Stimulated activated CD8-positive, alpha-beta memory T cell treated with anti-CD3 and anti-CD28 coated beads, Interleukin-4, amount 100 ng/mL, for 1 hour (primary cell): ENCODE measurements at places on chromosomes 11 and 22.

- DNase-seq, result no peak
Measured at GRCh38 chr11:7512525-7513233, 1.1 kb upstream of the PPFIBP2 start.

DNA sequence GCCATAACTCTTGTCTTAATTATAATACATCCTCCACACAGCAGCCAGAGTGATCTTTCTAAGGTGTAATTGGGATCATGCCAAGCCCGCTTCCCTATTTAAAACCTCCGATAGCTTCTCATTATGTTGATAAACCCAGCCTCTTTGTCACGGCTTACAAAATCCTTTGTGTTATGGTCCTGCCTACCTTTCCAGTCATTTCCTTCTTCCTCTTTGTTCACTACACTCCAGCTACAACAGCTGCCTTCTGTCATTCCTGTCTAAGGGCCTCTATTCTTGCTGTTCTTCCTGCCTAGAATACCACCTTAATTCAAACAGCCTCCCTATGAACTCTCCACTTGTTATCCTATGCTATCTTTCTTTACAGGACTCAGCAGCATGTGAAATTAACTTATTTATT is 70.6 kb upstream of the CAPRIN1 start:
- no peak for DNase-seq

DNA sequence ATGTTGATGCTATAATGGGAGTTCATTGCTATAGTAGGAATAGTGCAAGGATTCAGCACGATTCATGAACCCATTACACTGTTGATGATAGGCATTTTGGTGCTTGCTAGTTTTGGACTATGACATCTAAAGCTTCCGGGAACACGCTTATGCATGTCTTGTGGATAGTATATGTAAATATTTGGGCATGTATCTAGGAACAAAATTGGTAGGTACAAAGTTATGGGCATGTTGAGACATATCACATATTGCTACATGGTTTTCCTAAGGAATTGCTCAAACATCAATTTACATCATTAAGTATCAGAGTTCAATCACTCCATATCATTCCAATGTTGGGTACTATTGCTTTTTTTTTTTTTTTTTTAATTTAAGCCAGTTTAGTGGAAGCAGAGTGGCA is 1103.2 kb downstream of the TBC1D22A start:
- no peak for DNase-seq

DNA sequence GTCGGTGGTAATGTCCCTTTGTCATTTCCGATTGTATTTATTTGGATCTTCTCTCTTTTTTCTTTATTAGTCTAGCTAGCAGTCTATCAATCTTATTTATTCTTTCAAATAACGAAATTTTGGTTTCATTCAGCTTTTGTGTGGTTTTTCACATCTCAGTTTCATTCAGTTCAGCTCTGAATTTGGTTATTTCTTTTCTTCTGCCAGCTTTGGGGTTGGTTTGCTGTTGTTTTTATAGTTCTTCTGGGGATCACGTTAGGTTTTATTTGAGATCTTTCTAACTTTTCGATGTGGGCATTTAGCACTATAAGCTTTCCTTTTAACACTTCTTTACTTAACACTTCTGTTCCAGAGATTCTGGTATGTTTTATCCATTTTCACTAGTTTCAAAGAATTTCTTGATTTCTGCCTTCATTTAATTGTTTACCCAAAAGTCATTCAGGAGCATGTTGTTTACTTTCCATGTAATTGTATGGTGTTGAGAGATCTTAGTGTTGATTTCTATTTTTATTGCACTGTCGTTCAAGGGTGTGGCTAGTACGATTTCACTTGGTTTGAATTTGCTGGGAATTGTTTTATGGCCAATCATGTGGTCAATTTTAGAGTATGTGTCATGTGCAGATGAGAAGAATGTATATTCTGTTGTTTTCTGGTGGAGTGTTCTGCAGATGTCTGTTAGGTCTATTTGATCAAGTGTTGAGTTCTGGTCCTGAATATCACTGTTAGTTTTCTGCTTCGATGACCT is 7.7 kb upstream of the SCGB1D1 start:
- no peak for DNase-seq

GRCh38 chr11:3164552-3165151 is 458 bp downstream of the OSBPL5 start:
- DNase-seq, result no peak

GRCh38 chr11:82007521-82007920 is 726.1 kb downstream of the FAM181B start:
- DNase-seq, result no peak

GRCh38 chr22:40108396-40108795 is 69.3 kb upstream of the TNRC6B start:
- no peak for DNase-seq

DNA sequence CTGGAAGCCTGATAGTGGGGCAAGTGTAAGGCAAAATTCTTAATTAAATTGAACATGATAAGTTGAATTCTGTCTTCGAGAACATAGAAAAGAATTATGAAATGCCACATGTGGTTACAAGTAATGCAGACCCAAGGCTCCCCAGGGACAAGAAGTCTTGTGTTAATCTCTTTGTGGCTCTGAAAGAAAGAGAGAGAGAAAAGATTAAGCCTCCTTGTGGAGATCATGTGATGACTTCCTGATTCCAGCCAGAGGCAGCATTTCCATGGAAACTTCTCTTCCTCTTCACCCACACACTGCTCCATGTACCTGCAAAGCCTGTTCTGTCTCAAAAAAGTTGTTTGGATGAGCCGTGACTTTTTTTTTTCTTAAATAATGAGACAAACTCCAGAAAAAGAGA is 1.9 kb upstream of the TYR start:
- DNase-seq, result no peak

DNA sequence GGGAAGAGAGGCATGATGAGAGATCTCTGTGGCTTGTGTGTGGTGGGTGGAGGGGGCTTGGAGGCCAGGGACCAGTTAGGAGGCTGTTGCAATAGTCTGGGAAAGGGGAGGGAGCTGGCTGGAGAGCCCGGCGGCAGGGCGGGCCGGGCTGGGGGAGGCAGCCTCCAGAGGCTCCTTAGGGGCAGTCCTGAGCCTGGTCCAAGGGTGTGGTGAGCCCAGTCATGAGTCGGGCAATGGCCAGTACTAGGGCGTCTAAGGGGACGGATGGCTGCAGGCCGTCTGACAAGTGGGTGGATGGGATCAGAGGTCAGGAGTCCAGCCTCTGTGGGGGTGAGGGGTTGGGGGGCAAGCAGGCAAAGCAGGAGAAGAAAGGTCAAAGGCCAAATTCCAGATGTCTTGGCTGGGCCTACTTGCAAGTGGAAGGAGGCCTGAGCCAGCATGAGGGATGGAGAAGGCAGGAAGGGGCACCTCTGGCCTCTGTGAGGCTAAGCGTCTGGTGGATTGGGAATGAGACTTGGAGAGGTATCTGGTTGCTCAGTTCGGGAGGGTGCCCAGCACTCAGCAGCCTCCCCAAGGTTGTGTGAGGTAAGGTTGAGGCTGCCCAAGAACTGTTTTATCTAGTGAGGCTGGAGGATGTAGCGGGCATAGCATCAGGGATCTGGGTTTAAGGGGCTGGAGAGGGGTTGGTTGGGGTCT is 6.0 kb upstream of the CD248 start:
- no peak for DNase-seq

DNA sequence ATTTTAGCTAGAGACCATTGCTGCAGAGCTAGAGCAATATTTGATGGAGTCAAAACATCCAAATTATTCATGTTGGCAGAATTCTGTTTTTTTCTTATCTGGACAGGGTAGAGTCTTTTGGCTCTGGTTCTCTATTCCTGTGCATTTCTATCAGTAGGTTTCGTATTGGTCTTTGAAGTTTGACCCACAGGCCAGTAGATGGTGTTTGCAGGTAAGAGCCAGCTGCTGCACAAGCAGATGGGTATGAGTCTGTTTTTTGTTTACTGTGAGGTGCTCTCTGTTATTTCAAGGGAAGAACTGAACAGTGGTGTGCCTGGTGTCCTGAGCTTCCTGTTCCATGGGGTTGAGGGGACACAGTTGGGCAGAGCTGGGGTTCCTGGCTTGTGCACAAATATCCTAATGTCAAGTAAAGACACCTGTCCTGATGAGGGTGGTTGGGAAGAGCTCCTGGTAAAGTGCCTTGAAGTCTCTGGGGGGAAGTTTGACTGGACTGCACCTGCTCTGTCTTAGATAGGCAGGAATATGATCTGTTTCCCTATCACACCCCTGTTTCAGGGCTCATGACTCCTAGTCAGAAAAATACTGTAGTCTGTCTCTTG is 34.0 kb upstream of the SLC22A25 start:
- no peak for DNase-seq

DNA sequence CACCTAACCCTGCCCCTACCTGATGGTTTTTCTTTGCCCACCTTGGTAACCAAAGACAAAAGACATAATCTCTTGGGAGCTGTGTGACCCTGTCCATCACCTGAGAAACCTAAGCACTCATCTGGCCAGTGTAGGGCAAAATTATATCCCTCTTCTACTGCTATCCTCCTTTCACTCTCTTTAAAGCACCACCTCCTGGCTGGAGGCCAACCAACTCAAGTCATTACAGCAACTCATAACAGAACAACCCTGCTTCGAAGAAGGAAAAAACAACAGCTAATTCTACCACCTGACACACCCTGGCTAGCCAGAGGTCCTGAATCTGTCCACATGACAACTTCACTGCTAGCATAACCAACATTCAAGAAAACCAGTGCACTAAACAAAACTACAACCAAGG is 45.5 kb downstream of the GAS2 start:
- no peak for DNase-seq

GRCh38 chr11:72781063-72781312 is 12.9 kb downstream of the STARD10 start:
- no peak for DNase-seq

DNA sequence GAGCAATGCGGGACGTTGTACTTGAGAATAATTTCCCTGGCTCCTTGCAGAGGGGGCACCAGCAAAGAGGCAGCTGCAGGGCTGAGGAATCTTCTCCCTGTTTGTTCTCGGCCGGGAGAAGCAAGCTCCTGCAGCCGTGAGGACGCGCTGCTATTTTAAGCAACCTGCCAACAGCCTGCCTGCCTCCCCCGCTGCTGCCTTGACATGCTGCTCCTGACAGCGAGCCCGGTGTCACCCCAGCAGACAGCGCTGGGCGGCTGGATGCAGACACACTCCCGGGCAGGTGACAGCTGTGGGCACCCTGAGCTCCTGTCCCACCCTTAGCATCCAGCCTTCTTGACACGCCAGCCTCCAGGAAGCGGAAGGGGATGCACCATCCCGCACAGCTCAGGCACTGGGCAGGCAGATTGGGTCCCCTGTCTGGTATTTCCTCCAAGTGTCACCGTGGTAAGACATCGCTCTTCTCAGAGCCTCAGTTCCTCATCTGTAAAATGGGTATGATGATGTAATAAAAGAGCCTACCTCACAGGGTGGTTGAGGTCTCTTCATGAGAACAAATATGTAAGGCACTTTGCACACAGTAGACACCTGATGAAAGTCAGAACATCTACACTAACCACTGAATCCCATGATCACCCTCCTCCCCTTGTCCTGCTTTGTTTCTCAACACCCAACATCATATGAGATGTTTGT is 530.6 kb downstream of the MN1 start:
- no peak for DNase-seq

DNA sequence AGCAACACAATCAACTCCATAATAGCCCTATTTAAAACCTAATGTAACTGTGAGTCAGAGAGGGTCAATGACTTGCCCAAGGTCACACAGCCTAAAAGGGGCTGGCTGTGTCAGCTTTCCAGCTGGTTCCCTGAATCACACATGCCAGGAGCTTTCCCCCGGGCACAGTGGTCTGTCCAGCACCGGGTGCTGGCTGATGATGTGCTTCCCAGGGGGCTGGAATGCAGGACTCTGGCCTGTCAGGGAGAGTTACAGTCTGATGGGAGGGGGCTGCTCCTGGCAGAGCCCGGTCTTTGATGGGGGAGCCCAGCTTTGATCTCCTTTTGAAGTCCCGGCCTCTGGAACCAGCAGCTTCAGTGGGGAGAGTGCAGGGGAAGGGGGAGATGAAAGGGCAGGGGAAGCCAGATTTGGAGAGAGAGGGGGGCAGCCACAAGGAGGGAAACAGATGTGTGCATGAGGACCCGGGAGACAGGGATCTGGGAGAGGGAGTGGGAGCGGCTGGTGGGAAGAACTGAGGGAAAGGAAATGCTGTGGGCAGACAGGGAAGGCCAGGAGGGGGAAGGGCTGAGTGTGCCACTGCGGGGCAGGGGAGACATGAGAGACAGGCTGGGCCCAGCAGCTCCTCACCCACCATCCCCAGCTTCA is 102.7 kb downstream of the NECTIN1 start:
- DNase-seq, result no peak

- DNase-seq, result no peak
Measured at GRCh38 chr11:116317212-116317611, 455.6 kb downstream of the BUD13 start.

DNA sequence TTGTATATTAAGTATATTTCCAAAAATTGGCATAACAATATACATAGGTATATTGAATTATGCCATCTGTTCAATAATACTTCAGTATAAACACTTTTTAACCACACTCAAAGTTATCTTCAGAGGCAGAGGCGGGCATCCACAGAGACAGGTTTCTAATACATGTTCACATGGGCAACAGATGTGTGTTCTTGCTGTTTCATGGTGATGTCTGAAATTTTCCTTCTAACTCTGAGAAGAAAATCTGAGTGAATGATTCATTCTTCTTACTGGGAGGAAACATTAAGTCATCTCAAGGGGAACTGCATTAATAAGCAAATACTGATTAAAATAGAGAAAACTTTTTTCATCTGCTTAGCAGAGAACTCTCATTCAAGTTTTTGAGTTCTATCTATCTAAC is 1074.5 kb downstream of the LRRC4C start:
- DNase-seq, result no peak

DNA sequence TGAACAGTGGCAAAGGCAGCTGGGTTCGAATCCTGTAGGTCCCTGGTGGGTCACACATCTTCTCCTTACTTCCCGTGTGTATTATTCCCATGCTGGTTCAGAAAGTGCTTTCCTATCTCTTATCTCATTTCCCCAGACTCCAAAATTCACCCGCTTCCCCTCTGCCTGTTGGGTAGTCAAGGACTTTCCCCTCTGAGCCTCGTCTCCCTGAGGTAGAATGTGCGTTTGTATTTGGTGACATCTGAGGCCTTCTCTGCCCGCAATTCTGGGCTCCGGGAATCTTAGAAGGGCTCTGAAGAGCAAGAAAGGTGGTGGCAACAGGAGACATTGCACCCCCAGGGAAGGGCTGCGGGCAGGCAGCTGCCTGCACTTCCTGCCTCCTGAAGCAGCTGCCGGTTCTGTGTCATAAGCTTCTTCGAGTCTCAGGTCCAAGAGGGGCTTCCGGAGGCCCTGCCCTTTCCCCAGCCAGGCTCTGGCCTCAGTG is 5.9 kb downstream of the LRRC32 start:
- no peak for DNase-seq

GRCh38 chr11:695288-695537 is 191 bp upstream of the DEAF1 start:
- no peak for DNase-seq

DNA sequence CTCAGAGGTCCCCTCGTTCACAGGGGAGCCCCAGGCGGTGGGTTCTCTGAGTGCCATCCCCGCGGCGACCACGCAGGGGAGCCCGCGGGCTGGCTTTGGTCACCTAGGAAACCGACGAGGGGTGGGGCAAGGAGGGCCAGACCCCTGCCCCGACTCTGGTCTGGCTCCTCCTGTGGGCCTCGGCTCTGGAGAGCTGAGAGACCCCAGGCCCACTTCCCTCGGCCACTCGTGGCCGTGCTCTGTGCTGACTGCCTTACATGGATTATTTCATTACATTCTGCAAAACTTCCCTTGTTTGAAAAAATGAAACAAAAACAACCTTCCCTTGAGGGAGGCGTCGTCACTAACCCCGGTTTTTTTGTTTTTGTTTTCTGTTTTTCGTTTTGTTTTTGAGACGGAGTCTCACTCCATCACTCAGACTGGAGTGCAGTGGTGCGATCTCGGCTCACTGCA is 15.1 kb upstream of the CYTH4 start:
- no peak for DNase-seq

- DNase-seq, result no peak
Measured at GRCh38 chr11:32307471-32307870, 127.9 kb downstream of the WT1 start.
